Posterior vena cava (tissue), 2 donors: ENCODE measurements at places on chromosomes 7 and 10. TPM values are rescaled to one million over a fixed set of nuclear protein-coding genes. Genes with fewer than 3 reads are reported as not detected.

CPN1 gene
- not detected for total RNA-seq

CCSER2 gene
- total RNA-seq = 108 TPM

GRCh38 chr7:122136639-122137245 lies 7.3 kb downstream of the AASS start:
- no peak for DNase-seq

PNLIPRP2 gene
- total RNA-seq = 1.3 TPM

DNA sequence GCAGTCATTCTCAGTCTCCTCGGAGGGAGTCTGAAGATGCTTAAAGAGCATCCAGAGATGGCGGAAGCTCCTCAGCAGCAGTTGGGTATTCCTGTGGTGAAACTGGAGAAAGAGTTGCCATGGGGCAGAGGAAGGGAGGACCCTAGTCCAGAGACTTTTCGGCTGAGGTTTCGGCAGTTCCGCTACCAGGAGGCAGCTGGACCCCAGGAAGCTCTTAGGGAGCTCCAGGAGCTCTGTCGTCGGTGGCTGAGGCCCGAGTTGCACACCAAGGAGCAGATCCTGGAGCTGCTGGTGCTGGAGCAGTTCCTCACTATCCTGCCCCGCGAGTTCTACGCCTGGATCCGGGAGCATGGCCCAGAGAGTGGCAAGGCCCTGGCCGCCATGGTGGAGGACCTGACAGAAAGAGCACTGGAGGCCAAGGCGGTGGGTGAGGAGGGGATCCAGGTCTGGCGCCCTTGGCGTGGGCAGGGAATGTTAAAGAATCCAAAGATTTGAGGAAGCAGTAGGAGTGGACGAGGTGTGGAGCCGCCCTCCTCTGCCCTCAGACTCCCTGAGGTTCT lies 2.9 kb downstream of the ZSCAN25 start:
- no peak for DNase-seq

SNX8 gene
- 34.2 TPM for total RNA-seq

DNA sequence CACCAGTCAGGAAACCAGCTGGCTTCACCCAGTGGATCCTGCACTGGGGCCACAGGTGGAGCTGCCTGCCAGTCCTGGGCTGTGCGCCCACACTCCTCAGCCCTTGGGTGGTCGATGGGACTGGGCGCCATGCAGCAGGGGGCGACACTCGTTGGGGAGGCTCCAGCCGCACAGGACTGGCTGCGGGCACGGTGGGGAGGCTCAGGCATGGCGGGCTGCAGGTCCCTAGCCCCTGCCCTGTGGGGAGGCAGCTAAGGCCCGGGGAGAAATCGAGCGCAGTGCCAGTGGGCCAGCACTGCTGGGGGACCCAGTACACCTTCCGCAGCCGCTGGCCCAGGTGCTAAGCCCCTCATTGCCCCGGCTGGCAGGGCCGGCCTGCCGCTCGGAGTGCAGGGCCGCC lies 12.4 kb upstream of the NRG3 start:
- peak; percentile 67 for DNase-seq

- no peak for DNase-seq
These were observed 179.0 kb upstream of the PLPP4 start for GRCh38 chr10:120278069-120278468.

- no peak for DNase-seq
These were observed 6.1 kb upstream of the IMMP2L start for GRCh38 chr7:111568419-111568818.

GRCh38 chr7:91929463-91929862 lies 11.2 kb upstream of the AKAP9 start:
- no peak for DNase-seq

- peak; percentile 43 for DNase-seq
These were observed 144.1 kb downstream of the DLG5 start for GRCh38 chr10:77782328-77783061.

- no peak for DNase-seq
These were observed 7.9 kb downstream of the LAT2 start for GRCh38 chr7:74217455-74218342.

- DNase-seq = no peak
These were observed 407.9 kb upstream of the NPVF start for GRCh38 chr7:25636168-25636567.

GRCh38 chr7:104142147-104142546 lies 65.7 kb downstream of the ORC5 start:
- no peak for DNase-seq

- no peak for DNase-seq
These were observed 153.7 kb downstream of the GALNT17 start for GRCh38 chr7:71285571-71286145.

- no peak for DNase-seq
These were observed 9.1 kb upstream of the STX1A start for GRCh38 chr7:73728551-73728950.

DNA sequence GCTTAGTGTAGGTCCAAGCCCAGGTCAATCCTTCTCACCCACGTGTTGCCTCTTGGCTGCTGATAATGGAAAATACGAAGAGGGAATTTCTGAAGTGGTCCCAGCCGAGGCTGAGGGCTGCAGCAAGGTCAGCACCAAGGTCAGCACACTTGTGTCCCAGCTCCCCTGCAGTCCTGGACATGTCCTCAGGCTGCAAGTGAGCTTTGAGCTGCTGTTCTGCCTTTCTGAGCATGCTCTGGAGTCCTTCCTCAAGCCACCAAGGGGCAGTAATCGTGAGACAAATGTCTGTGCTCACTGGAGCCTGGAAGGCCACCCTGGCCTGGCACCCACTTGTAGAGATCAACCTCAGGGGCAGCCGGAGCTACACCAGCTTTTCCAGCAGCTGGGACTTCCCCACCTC lies 28.3 kb downstream of the DRGX start:
- no peak for DNase-seq

TCF7L2 gene
- 26.8 TPM for total RNA-seq

GRCh38 chr7:128939075-128939860 lies 1.5 kb downstream of the IRF5 start:
- no peak for DNase-seq

DNA sequence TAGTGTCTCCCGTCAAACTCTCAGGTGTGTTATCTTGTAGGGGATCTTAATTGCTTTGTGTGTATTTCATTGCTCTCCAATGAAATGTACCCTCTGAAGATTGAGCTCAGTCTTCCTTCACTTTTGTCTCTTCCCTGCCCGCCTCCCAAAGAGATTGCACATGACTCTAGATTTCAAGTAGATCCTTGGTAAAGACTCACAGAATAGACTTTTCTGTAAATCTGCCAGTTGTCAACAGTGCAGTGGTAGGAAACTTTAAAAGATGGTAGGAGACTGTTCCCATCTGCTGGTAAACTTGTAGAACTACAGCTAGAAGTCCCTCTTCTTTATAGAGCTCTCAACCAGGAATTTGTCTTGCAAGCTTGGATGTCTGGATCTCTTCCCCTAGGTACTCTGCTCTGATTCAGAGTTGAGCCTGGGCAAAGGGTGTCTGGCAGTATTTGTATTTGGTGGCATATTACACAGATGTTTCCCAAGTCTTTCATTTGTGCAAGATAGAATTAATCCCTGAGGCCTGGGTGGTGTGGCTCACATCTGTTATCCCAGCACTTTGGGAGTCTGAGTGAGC lies 9.6 kb downstream of the CCL26 start:
- no peak for DNase-seq

GRCh38 chr10:100995181-100995580 lies 4.4 kb upstream of the LZTS2 start:
- DNase-seq = no peak

- DNase-seq = no peak
These were observed 108.2 kb upstream of the EGR2 start for GRCh38 chr10:62924344-62924748.

DNA sequence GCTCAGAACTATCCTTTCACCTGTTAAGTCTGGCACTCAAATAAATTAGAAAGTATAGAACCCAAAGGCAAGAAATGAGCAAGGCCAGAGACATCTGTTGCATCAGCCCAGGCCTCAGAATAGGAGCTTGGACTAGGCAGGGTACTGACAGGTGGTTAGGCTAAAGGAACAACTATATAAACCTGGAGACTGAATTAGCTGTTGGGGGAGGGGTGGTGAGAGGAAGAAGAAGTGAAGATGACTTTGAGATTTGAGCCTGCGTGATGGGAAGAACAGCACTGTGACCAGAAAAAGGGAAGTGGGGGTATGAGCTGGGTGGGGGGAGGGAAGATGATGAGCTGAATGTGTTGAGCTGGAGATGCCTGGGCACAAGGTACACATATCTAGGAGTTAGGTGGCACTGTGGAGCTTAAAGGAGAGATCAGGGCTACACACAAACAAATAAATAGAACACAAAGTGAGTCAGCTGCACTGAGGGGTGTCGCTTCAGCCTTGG lies 244.7 kb downstream of the PTEN start:
- no peak for DNase-seq

GRCh38 chr10:63611078-63611477 lies 89.9 kb downstream of the REEP3 start:
- DNase-seq = no peak

NRP1 gene
- total RNA-seq = 123 TPM

DNA sequence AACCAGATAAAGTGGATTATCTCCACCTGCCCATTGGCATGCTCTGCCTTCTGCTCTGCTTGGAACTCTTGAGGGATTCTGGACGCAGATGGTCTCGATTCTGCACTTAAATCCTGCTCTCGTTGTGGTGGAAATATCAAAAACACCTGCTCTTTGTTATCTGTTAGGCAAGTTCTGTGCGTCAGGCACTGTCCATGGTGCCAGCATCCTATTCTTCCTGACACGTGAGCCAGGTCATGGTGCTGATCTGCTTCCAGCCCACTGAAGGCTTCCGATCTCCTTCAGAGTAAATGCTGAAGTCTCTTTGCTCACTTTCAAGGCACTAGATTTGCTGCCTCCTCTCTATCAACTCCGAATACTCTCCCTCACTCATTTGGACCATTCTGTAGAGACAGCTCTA lies 505.6 kb downstream of the HTR7 start:
- no peak for DNase-seq

TFR2 gene
- total RNA-seq = 0.83 TPM

SLC26A4 gene
- total RNA-seq = 0.57 TPM

DNA sequence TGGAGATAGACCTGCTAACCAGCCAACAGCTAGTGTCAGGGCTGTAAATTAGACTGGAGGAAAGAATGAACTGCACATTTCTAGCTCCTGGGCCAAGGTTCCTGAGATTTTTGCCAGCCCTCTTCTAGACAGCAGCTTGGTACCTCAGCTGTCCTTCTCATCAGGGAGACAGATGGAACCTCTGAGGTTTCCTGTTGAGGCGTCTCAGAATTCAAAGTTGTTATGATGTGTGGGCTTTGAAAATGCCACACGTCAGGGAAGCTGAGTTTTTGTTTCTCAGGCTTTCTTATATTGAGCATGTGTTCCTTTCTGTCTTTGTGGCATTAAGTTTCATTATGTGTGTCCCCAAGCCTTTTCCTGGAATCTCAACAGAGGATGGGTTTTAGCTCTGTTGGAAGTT lies 736.6 kb downstream of the AUTS2 start:
- DNase-seq = no peak

GRCh38 chr10:33243703-33244102 lies 90.8 kb downstream of the NRP1 start:
- DNase-seq = no peak

ATP6V0A4 gene
- not detected for total RNA-seq

MYPN gene
- total RNA-seq = 0.23 TPM

UPK3B gene
- total RNA-seq = 1.1 TPM

DNA sequence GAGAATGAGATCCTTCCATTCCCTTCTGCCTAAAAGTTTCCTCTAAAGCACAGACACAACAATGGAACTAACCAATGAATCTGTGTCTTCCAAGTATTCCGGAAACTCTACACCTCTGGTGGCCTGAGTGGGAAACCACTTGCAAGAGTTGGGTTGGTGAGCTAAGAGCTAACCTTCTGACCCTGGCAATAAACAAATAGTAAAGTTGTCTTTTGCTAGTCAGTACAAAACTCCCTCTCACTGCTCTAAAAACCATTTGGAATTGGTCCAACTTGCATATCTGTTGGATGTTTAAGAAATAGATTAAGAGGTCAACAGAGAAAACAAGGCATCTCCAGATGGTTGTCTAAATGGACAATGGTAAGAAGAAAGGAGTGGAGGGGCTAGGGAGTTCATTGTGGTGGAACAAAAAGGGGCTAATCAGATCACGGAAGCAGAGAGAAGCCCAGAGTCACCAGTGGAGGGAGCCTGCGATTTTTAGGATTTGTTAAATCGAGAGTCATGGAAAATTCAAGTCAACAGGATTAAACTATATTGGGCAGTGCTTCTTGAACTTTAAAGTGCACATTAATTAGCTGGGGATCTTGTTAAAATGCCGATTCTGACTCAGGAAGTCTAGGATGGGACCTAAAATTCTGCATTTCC lies 192.3 kb downstream of the EVX1 start:
- no peak for DNase-seq

DNA sequence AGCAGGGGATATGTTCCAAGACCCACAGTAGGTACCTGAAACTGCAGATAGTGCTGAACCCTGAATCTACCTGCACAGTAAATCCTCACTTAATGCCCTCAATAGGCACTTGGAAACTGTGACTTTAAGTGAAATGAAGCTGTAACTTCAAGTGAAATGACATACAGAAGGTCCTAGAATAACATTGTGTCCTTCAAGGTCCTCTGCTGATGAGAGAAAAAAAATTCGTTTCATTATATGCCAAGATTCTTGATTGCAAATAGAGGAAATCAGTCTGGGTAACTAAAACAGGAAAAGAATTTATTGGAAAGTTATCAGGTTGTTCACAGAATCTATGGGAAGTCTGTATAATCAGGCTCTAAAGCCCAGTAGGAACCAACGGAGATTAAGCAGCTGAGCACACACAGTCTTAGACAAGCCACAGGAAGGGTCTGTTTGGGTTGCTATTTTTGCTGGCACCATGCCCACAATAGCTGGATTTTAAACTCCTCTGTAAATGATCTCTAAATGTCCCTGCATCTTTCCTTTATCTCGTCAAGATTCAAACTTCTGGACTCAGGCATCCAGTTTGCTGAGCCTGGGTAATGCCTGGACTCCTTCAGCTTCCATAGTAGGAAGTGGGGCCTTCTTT lies 57.5 kb downstream of the EXOC4 start:
- no peak for DNase-seq

GRCh38 chr7:108596560-108596959 lies 26.9 kb downstream of the DNAJB9 start:
- DNase-seq = no peak

HYAL4 gene
- total RNA-seq = not detected

- DNase-seq = peak; percentile 50
These were observed 7.8 kb upstream of the OPN4 start for GRCh38 chr10:86646532-86646931.

DNA sequence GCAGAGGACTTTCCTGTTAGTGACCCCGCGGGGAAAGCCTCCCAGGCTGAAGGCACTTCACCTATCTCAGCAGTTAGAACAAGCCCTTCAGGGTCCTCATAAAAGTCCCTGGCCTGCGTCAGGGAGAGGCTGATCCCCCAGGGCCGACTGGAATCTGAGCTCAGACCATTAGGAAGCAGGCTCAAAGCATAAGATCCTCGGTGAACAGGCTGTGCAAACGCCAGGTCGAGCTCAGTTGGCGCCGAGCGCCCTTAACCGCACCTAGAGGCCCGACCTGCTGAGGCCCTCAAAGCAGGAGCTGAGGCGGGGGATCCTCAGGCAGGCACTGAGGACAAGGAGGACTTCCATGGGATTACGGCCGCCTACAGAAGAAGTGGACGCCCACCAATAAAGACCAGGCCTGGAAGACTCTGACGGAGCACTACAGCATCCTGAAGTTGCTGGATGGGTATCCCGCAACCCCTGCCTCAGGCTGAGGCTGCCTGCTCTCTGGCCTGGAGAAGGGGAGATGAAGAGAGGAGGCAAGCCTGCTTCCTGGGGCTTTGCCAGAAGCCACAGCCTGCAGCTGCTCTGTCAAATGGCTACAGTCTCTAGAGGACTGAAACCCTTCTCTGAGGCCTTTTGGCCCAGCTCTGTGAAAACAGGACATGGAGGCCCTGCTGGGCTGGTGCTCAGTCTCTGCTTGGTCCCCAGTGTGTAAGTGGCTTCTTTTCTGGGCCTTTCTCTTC lies 29.9 kb downstream of the LIPJ start:
- peak; percentile 81 for DNase-seq

- peak; percentile 84 for DNase-seq
These were observed 21.6 kb upstream of the GIMAP8 start for GRCh38 chr7:150428671-150429451.
